ENCODE measurements at places on chromosomes 2 and 18.
A peak's percentile ranks its signal among the peaks of the same experiment; 100 is the strongest.

GRCh38 chr2:142642650-142643049 is 234.8 kb upstream of the KYNU start:
- DNase-seq = peak; percentile 25

- no peak for DNase-seq
Measured at GRCh38 chr2:207087046-207087902, 78.5 kb downstream of the KLF7 start.

DNA sequence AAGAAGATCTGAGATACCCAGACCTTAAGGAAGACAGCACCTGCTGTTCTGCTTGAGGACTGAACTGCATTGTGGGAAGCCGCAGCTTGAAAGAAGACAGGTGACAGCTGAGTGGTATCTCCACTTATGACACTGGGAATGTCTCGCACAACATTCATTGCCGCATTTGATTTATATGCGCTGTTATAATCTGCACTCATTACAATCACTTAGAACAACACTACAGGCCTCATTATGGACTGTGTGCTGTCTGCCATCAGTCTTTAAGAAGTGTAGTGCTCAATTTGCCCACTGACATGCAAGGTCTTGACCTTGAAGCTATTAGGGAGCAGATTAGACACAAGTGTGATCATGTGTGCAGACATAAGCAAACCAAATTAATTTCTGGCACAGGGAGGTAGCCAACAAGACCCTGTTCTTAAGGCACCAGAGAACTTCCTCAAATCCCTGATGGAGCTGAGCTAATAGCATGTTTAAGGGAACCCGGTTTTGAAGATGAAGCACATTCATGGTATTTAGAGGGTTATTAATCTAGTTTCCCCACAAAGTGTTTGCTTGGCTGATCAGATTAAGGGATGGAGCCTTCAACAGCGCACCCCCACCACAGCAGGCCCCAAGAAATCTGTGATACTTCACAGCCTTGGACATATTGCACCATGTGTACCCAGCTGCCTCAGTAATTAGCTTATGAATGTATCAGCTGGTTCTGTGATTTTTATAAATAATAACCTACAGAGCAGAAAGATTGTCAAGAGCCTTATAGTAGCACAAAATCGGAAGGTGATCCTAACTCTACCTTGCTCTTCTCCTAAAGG is 146.8 kb downstream of the SATB2 start:
- no peak for DNase-seq

- no peak for DNase-seq
Measured at GRCh38 chr2:7033136-7033960, 116.1 kb downstream of the RNF144A start.

- DNase-seq = no peak
Measured at GRCh38 chr2:234169674-234170073, 119.2 kb downstream of the SPP2 start.

DNA sequence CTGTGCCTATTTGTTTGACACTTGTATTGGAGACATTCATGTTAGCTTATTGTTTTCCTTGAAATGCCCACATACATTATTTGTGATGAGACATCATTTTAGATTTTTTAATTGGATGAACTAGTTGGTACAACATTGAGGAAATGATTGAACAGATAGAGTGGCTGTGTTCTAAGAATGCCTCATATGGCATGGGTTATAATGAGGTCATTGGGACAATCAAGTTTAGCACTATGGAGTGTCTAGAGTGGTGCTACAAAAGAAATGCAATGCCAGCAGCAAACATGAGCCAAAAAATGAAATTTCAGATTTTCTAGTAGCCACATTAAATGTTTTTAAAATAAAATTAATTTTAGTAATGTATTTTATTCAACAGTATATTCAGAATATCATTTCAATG is 28.1 kb downstream of the ACVR2A start:
- no peak for DNase-seq

DNA sequence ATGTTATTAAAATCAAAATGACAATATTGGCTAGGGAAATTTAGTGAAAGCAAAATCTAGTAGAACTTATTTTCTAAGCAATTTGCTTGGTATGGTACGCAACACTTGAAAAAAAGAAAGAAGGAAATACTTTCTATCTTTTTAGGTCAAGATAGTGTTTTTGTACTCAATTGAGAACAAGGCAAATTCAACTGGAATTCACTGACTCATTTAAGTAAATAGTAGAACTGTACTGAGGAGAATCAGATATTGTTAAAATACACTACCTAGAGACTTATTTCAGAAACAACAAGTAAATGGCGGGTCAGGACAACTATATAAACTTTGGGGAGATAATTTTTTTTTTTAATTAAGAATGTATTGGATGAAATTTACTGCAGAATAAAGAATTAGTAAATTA is 18.9 kb downstream of the ZRANB3 start:
- no peak for DNase-seq

- peak; percentile 3 for DNase-seq
Measured at GRCh38 chr2:39024833-39025232, 96.0 kb downstream of the SOS1 start.

- DNase-seq = no peak
Measured at GRCh38 chr2:167729911-167730310, 517.5 kb downstream of the STK39 start.

DNA sequence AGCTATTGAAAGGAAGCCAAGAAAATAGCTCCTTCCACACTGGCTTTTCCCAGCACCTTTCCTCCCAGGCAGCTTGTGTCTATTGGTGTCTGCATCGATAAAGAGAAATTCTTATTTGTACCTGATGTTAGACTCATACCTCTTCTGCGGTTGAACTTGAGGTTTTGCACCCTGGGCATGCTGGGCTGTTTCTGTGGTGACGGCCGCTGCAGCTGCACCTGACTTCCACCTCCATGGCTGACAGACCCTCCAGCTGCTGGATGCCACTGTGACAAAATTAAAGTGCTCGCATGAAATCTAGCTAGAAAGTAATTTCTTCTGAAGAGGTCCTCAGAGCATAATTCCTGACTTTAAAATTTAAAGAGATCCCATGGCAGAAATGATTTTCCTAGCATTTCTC is 6.6 kb downstream of the FECH start:
- DNase-seq = no peak

DNA sequence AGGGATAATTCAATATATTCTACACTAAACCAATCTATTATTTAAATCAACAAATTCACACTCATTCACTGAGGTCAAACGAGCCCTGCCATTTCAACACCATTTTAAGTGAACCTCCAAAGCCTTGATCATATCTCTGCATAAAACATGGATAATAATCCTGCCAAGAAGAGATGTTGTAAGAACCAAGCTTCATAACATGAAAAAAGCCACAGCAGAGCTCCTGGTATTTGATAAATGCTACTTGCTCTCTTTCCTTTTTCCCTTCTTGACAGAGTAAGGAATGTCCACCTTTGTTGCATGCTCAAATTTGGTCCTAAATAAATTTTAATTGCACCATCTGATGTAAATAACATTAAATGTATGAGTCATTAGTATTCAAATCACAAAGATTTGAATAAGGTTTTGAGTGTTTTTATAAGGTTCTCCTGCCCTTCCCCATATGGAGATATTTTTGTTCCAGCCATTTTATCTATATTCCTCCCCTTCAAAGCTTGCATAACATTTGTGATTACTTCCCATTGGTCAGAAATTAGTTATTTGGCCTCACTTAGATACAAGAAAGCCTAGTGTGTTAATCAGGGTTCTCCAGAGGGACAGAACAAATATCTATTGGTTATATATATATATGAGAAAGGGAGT is 318.8 kb downstream of the RND3 start:
- peak; percentile 33 for DNase-seq

- DNase-seq = peak; percentile 46
Measured at GRCh38 chr18:63741769-63742168, 33.4 kb upstream of the SERPINB7 start.

DNA sequence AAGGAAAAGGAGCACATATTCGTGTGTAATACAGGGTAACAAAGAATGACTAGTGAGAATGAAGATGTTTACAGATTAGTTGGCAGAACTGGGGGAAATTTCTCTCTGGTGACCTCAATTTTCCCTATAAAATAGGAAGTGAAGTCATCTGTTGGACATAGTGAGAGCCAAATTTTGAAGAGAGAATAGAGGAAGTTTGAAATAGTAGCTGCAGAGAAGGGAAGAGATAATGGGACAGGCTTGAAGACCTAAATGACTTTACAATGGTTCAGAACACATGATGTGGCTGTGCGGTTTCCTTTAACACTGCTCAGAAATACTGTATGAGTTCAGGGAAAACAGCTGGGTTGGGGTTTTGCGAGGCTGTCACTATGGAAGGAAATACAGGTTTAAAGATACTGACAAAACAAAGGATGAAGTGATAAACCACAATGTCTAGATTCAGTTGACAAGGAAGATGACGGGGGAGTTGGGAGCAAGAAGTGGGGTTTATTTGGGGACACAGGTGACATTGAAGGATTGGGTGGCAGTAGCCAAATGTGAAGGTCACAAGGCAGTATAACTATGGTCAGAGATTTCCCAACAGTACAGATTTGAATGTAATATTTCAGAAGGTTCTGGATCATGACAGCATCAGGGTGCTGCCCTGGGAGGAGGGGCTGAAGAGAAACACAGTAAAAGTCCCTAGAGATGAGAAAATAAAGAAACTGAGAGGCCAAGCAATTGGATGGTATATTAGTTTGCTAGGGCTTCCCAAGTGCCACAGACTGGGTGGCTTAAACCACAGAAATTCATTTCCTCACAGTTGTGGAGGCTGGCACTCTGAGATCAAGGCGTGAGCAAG is 82.6 kb upstream of the TANK start:
- peak; percentile 44 for DNase-seq

GRCh38 chr18:48868468-48869466 is 82.0 kb downstream of the SMAD7 start:
- DNase-seq = no peak

DNA sequence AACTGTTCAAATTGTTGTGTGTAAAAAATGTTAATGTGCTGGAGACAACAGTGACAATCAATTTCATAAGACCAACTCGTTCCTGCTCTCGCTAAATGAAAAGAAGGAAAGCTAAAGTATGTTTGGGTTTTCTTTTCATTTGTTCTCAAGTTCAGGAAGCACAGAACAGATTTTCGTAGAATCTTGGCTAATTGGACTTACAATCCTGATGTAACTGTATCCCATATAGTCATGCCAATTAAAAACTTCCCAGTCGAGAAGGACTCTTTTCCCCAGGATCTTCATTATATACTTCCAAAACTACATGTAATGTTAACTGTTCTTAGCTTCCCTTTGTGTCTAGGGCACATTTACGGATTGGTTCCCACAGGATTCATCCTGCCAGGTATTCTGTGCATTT is 135.4 kb upstream of the ITGB6 start:
- no peak for DNase-seq

DNA sequence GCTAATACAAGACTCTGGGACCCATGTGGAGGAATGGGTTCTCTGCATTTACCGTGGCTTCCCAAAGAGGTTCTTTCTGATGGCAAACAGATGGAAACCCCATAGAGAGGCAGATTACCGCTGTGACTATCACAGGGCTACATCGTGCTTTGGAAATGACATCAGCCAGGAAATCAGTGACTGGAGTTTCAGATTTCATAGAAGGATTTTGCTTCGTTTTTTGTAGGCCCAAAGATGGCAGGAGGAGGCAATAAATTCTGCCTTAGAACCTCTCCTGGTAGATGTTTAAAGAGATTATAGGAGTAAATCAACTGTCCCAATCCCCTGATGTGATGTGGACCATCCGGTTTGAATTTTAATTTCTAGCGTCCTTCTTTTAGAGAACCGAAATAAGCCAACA is 214.1 kb downstream of the AGPS start:
- DNase-seq = no peak

GRCh38 chr2:23360571-23361125 is 24.3 kb upstream of the KLHL29 start:
- DNase-seq = no peak

DNA sequence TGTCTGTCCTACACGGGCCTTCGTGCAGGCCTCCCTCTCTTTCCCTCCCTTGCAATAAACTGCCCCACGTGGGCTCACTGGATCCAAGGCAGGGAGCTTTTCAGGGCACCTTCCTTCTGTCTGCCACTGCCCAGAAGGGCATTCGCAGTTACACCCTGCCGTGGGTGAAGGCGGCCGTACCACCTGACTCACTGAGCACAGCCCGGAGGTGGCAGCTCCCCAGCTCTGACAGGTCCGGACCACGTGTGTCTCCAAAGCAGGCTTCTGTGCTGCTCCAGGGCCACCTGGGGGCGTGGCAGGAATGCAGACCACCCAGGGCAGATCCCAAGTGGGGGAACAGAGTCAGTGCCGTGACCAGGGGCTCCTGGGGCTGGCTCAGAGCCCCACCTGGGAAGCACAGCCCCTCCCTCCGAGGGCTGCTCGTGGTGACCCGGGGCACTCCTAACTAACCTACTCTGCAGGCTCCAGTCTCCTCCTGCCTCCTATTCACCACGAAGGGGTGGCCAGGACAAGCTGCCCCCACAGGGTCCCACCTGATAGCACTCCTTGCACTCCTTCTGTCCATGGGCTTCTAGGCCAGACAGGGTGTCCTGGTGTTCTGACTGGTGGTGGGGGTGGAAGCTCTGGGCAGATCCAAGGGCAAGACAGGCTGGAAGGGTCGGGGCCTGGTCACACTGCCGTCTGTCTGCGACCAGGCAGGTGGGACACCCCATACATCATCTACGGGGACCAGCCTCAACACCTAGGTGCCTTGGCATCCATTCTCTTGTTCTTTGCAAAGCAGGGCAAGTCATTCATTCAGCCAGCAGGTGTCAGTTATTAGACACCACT is 9.7 kb downstream of the SNED1 start:
- no peak for DNase-seq

GRCh38 chr18:56382541-56382940 is 255.9 kb downstream of the TXNL1 start:
- DNase-seq = no peak

GRCh38 chr2:182597570-182598295 is 118.3 kb upstream of the DNAJC10 start:
- no peak for DNase-seq

- no peak for DNase-seq
Measured at GRCh38 chr2:53867169-53867568, 7.4 kb upstream of the GPR75 start.

GRCh38 chr2:213101692-213102460 is 49.5 kb downstream of the IKZF2 start:
- DNase-seq = no peak

GRCh38 chr18:79139206-79139605 is 70.0 kb downstream of the ATP9B start:
- no peak for DNase-seq

- no peak for DNase-seq
Measured at GRCh38 chr2:2853346-2853745, 522.3 kb upstream of the MYT1L start.

GRCh38 chr2:101153787-101154186 is 2.6 kb upstream of the TBC1D8 start:
- no peak for DNase-seq

DNA sequence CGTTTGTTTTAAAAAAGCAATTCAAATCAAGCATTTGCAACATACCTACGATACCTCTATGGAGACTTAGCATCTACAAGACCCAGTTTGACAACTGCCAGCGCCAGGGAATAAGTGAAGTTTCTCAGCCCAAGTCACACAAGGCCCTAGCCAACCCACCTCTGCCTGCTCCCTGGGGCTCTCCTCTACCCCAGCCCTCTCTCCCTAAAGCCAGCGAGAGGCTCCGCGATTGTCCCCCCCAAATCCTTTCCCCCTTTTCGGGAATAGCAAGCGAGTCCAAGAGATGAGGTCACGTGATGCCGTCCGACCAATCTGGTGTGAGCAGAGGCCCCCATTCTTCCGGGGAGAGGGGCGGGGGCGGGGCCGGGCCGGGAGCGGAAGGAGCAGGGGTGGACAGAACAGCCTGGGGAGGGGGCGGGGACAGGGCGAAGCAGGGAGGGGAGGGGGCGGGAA is 102.2 kb upstream of the RAB6C start:
- peak; percentile 73 for DNase-seq

Measured in stromal cell of bone marrow (primary cell).